ENCODE measurements at places on chromosomes 13 and 19.
A peak's percentile ranks its signal among the peaks of the same experiment; 100 is the strongest.

- no peak for DNase-seq
Observed at GRCh38 chr13:105232439-105232838, 1303.0 kb downstream of the EFNB2 start.

- DNase-seq = no peak
Observed at GRCh38 chr13:43546816-43547215, 240.0 kb downstream of the ENOX1 start.

DNA sequence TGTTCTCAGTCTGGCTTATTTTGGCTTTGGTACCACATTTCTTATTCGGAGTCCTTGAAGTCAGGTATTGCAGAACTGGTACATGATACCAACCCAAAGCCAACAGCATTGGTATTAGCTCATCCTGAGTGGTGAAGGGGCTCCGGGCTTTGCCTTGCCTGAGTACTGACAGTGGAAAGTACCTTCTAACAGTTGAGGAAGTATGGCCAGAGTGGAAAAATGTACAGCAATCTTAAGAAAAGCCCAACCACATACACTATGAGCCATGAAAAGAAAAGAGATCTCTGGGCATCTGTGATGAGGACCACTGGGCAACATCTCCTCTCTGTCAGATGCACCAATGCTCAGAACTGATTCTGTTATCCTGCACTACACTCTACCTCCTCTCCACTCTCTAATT is 8.3 kb downstream of the LCP1 start:
- no peak for DNase-seq

GRCh38 chr19:56972291-56972841 is 131.8 kb upstream of the PEG3 start:
- no peak for DNase-seq

- no peak for DNase-seq
Observed at GRCh38 chr19:51796195-51796679, 1.3 kb downstream of the FPR3 start.

DNA sequence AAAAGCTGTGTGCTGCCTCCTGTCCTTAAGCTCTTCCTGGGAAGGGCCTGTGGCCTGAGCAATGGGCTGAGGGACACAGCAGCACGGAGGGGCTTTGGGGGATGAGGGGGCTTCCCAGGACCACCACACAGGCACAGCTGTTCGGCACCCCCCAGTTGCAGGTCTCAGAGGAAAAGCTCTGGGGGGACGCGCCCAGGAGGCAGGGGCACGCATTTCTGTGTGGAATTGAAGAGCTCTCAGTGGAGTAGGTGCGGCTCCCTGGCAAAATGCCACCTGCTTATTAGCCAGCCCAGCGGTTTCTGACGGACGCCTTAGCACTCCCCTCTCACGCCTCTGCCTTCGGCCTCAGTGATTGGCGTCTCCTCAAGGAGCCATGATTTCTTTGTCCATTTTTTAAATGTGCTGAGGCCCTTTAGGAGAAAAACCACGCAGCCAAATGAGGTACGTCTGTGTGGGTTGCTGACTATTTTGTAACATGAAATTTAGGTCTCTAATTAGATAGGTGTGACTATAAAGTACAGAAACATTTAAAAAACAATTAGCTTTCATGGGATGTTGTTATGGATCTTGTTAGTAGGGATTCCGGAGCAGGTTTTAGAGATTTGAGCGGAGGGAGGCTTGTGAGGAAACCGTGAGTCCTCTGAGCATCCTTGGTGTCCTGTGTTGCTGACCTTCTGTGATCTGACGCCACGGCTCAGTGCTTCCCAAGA is 4.0 kb downstream of the MCF2L start:
- DNase-seq = no peak

GRCh38 chr13:106753251-106753650 is 185.3 kb upstream of the ARGLU1 start:
- no peak for DNase-seq

DNA sequence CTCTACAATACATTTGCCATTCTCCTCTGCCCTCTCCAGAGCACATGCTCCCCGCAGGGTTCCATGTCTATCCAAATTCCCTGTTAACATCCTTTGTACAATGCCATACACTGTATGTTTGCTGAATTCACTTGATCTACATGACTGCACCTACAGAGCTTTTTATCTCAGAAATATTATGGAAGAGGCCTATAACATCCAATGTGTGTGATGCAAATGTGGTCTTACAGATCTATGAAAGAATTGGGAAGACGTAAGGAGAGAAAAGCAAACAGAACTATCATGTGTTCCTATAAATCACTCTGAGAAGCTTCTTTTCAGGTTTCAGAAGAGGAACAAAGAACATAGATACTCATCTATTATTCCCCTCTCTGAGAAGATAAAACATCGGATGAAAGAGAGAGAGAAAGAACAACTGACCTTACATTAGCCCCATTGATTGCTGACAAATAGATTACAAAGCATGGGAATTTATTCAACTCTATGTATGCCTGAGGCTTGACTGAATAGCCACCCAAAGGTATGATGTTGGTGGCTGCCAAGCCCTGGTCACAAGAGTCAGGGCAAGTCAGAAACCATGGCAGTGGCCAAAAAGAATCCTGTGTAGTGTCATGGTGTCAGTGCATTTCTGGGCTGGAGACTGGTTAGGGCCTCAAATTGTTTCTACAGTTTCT is 425.2 kb downstream of the FOXO1 start:
- DNase-seq = no peak

DNA sequence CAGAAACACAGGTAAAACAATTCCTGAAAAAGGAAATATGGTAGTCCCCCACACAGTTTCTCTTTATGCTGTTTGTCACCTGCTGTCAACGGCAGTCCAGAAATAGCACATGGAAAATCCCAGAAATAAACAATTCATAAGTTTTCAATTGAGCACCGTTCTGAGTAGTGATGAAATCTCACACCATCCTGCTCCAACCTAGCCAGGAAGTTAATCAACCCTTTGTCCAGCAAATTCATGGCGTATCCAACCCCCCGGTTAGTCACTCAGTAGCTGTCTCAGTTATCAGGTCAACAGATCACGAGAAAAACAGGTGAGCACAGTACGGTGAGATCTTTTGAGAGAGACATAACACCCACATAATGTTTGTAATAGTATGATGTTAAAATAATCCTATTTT is 74.2 kb downstream of the TUBGCP3 start:
- no peak for DNase-seq

- no peak for DNase-seq
Observed at GRCh38 chr19:1309977-1310852, 24.5 kb downstream of the EFNA2 start.

- DNase-seq = no peak
Observed at GRCh38 chr19:2392366-2392765, 32.3 kb downstream of the TMPRSS9 start.

GRCh38 chr13:51523082-51523518 is 61.2 kb upstream of the WDFY2 start:
- DNase-seq = no peak

DNA sequence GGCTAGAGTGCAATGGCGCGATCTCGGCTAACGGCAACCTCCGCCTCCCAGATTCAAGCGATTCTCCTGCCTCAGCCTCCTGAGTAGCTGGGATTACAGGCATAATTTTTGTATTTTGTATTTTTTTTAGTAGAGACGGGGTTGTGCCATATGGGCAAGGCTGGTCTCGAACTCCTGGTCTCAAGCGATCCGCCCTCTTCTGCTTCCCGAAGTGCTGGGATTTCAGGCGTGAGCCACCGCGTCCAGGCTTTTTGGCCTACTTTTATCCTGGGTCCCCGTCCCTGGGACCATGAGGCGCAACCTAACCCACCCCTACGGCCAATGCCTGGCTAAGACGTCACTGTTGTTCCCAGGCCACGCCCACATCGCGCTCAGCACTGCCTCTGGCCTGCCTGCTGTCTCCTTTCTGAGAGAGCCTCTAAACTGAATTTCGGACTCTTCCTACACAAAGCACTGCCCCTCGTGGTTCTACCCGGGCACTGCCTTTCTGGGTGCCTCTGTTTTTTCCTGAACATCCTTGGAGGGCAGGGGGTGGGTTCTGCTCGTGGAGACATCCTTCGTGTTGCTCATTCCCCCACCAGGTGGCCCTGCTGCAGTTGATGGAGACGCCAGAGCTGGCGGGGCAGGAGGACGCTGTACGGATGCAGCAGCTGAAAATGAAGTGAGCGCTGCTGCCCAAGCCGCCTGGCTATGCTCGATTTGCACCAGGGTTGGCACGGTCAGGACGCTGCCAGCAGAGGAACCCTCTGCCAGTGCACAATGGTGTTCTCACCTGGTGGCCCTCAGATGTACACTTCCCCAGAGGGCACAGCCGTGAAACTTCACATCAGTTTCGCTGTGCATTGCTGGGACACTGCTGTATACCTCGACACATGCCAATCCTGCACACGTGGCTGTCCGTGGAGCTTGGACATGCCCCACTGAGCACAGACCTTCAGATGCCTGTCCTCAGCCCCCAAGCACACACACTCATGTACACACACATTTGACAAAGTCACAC is 2.0 kb downstream of the REX1BD start:
- no peak for DNase-seq

- no peak for DNase-seq
Observed at GRCh38 chr13:108350579-108350978, 81.1 kb downstream of the TNFSF13B start.

DNA sequence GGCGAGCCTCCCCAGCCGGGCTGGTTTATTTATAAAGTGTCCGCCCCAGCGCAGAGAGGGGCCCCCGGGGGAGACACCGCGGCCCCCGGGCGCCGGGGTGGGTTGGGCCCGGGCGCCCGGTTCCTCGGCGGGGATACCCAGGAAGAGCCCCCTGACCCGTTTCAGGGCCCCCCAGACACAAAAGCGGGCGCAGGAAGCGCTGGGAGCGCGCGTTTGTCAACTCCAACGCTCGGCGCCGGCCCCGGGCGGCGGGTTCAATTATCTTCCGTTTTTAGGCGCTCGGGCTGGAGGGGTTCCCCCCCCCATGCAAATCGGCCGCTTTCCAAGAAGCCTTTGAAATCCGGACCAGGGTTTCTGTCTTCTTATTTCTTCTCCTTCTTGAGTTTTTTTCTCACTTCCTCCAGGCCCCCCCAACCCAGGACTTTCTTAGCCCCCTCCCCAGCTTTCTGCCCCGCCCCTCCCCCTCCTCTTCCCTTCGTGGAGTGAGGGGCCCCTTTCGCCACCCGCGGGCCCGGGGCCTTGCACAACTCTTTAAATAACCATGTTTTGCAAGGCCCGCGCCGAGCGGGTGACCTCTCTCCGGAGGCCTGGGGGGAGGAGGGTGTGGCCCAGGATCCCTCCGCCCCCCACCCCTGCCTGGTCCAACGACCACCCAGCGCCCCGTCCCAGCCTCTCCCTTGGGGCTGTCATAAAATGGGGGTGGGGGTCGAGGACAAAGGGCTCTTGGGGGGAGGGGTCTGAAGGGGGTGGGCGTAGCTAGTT is 935 bp downstream of the ARID3A start:
- no peak for DNase-seq

DNA sequence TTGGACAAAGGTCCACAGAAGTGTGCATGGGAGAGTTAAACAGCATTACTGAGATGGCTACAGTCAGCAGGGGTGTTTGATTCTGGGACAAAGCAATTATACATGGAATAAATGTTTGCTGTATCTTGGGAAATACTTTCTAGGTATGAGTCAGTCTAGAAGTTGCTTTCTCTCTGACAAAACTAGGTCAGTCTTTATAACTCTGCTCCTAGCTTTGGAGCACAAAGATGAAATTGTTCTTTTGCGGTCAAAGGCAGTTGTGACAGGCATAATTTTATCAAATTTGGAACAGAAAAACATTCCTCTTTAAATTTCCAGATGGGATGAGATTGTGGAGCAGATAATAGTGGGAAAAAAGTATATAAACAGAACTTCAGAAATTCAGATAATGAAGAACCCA is 1045.4 kb upstream of the MIR17HG start:
- DNase-seq = no peak

- no peak for DNase-seq
Observed at GRCh38 chr19:3607303-3608078, 816 bp upstream of the TBXA2R start.

DNA sequence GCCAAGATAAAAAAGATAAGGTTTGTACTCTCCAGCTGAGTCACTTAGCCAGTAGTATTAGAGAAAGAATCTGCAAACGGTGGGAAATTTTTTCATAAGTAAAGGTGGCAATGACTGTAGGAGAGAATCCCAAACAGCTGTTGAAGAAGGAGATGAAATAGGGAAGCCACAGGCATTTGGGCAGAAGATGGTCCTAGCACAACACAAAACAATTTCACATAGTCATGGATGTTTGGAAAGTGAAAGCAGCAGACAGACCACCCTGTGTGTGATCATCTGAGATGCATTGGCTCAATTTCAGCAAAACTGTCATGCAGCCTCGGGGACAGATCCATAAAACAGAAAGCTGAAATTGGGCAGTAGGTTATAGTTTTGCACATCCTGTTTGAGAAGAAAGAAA is 2832.4 kb downstream of the PCDH9 start:
- DNase-seq = no peak

GRCh38 chr13:42181381-42181953 is 90.5 kb upstream of the AKAP11 start:
- DNase-seq = no peak

GRCh38 chr13:97212601-97213040 is 9.5 kb upstream of the MBNL2 start:
- no peak for DNase-seq

- peak; percentile 62 for DNase-seq
Observed at GRCh38 chr19:10105509-10106099, 558 bp upstream of the PPAN start.

DNA sequence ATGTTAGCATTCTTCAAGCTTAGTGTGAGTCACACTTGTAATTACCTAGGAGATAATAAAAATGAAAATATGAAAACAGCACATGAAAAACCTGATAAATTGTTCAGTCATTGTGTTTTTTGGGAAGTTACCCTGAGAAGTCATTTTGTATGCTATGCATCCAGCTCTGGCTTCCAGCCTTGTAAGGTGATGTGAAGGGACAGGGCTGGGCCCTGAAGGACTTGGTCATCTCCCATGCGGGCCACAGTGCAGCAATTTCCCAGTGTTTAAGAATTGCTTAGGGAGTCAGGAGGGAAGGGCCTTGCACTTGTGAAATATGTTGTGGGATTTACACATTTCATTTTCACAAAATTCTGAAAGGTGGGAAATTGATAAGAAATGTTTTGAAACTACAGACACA is 41.3 kb downstream of the ARHGEF7 start:
- no peak for DNase-seq

DNA sequence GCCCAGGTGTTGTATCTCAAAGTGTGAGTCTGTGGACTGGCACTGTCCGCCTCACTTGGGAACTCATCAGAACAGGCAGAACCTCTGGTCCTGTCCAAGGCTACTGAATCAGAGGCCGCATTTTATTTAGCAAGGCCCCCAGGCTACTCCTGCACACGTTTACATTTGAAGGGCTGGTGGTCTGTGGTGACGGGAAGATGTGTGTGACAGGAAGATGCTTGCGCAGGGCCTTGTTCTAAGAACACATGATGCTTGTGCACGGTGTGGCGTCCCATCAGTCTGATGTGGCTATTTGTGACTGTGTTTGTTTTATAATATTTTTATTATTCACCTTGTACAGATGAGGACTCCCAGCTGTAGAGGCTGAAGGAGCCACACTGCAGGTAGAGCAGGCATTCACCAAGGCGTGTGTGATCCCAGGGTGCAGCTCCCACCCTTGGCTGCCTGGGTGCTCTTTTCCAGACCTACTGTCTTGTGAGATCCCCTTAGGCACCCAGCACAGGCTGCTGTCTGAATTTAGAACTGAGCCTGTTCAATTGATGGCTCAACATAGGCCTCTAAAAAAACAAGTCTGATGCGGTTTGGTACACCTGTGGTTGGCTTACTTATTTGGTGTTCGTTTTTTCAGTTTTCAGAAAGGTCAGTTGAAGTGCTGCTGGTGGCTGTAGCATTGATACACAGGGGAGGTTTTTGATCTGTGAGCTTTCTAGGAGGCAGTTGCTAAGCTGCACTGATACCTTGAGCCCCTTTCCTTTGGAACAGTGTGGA is 3.1 kb downstream of the SLC25A15 start:
- DNase-seq = no peak

GRCh38 chr13:113460064-113460555 is 6.8 kb upstream of the ADPRHL1 start:
- DNase-seq = no peak

All from activated T-helper 2 cell treated with anti-CD3 and anti-CD28 coated beads, Interferon-gamma antibody, Interleukin-2, Interleukin-4, amounts not matched to agents 10 μg/mL and 5 μg/mL and 100 μg/mL, durations not matched to agents 14 hours and 24 hours and 36 hours (primary cell).